ENCODE measurements at places on chromosomes 2 and 18. TPM values are rescaled to one million over a fixed set of nuclear protein-coding genes. Genes with fewer than 3 reads are reported as not detected.

Gene IGFBP5
- polyA plus RNA-seq: 18.4 TPM

Gene KCNJ13
- polyA plus RNA-seq: not detected

Gene NOSTRIN
- polyA plus RNA-seq: 67.3 TPM

Gene OXER1
- 12.5 TPM for polyA plus RNA-seq

Gene ACTG2
- 76.3 TPM for polyA plus RNA-seq

DNA sequence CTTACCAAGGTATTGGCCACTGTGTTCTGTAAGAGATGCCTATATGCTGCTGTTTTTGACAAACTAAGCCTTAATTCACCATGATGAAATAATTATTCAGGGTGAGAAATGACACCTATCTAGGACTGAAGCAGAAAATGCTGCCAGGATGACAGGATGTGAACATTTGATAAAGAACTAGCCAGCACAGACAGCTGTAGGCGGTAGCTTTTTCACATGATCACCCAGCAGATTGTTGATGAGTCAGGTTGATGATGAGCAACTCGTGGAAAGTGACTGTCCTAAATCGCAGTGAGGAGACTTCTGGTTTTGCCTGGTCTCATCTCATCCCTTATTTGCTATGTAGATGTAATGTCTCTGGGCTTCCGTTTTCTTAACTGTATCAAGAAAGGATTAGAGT lies 144.1 kb downstream of the PRPF40A start:
- no peak for DNase-seq

DNA sequence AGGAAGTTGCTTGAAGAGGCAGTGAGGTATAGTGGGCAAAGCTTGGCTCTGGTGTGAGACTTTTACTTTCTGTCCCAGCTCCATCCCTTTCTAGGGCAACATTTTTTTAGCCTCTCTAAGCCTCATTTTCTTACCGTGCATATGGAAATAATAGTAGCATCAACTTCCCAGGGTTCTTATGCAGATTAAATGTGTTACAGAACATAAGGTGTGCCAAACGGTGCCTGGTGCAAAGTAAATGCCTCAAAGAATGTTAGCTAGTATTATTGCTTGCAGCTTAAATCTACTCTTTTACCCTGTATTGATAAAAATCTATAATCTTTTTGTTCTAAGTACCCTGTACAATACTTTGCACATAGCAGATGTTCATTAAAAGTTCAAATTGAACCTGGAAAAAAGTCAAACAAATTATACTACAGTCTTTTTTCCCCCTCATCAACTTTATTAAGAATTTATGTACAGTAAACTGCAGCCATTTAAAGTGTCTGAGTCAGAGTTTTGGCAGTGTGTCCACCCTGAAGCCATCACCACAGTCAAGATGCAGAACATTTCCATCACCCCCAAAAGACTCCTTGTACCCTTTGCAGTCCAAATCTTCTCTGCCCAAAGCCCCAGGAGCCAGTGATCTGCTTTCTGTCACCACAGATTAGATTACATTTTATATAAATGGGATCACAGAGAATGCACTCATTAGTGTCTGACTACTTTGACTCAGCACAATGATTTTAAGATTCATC lies 10.6 kb downstream of the MAPRE2 start:
- DNase-seq: no peak

GRCh38 chr2:193523662-193524061 lies 1328.9 kb upstream of the TMEFF2 start:
- no peak for DNase-seq

- DNase-seq: no peak
Measured at GRCh38 chr2:44083054-44083453, 85.6 kb upstream of the PPM1B start.
